Caco-2 (cell line): ENCODE measurements at places on chromosomes 4 and X. TPM values are rescaled to one million over a fixed set of nuclear protein-coding genes. Genes with fewer than 3 reads are reported as not detected.

The RAI2 gene
- total RNA-seq, result 0.16 and 0.18 TPM in 2 replicates

The SMIM10 gene
- 6.0 and 7.9 TPM in 2 replicates for total RNA-seq

The COX7B2 gene
- not detected in 2 replicates for total RNA-seq

The CTAG1B gene
- total RNA-seq, result not detected in 2 replicates

The PRSS12 gene
- total RNA-seq, result 0.25 and 1.6 TPM in 2 replicates

The CXCL6 gene
- total RNA-seq, result not detected in 2 replicates

The SPANXB1 gene
- not detected in 2 replicates for total RNA-seq

The AFP gene
- 158 and 252 TPM in 2 replicates for total RNA-seq

The RELL1 gene
- total RNA-seq, result 45.3 and 48.5 TPM in 2 replicates

The ADGRL3 gene
- 1.5 and 1.9 TPM in 2 replicates for total RNA-seq

The S100G gene
- not detected in 2 replicates for total RNA-seq

The NXF2 gene
- not detected in 2 replicates for total RNA-seq

The NXF2B gene
- not detected in 2 replicates for total RNA-seq

The DMRTC1 gene
- not detected in 2 replicates for total RNA-seq

The HMGN5 gene
- total RNA-seq, result 1.1 and 1.9 TPM in 2 replicates

The TDO2 gene
- total RNA-seq, result 1.6 and 4.7 TPM in 2 replicates
